Stimulated activated CD4-positive, alpha-beta T cell treated with anti-CD3 and anti-CD28 coated beads, Interleukin-15, amount 100 ng/mL, for 1 hour (primary cell): ENCODE measurements at places on chromosomes 13 and 19.

GRCh38 chr19:46674416-46675178, 13.6 kb upstream of the DACT3 start:
- no peak for DNase-seq

- DNase-seq = no peak
These were observed 27.7 kb downstream of the MLLT1 start for GRCh38 chr19:6252066-6252465.

- no peak for DNase-seq
These were observed 11.1 kb downstream of the LYL1 start for GRCh38 chr19:13091400-13092157.

DNA sequence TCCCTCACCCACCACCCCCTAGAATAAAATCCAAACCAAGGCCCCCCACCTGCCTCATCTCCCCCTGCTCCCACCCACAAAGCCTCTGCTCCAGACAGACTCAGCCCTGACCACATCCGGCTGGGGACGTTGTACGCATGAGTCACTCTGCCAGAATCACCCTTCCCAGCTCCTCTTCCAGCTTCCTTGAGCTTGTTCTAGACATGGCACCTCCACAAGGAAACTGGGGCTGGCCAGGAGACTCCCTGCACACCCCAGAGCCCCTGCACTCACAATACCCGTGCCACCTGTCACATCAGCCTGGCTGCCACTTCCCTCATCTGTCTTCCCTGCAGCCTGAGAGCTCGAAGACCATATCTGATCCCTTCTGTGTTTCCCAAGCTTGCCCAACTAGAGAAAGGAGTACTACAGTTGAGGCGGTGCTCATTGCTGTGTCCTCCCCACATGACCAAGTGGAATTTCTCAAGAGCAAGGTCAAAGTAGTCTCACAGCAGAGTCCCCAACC, 9.7 kb downstream of the DEDD2 start:
- DNase-seq = no peak

- DNase-seq = no peak
These were observed 216.2 kb downstream of the IRS2 start for GRCh38 chr13:109569958-109570711.

GRCh38 chr13:98488736-98489135, 88.2 kb downstream of the STK24 start:
- no peak for DNase-seq

DNA sequence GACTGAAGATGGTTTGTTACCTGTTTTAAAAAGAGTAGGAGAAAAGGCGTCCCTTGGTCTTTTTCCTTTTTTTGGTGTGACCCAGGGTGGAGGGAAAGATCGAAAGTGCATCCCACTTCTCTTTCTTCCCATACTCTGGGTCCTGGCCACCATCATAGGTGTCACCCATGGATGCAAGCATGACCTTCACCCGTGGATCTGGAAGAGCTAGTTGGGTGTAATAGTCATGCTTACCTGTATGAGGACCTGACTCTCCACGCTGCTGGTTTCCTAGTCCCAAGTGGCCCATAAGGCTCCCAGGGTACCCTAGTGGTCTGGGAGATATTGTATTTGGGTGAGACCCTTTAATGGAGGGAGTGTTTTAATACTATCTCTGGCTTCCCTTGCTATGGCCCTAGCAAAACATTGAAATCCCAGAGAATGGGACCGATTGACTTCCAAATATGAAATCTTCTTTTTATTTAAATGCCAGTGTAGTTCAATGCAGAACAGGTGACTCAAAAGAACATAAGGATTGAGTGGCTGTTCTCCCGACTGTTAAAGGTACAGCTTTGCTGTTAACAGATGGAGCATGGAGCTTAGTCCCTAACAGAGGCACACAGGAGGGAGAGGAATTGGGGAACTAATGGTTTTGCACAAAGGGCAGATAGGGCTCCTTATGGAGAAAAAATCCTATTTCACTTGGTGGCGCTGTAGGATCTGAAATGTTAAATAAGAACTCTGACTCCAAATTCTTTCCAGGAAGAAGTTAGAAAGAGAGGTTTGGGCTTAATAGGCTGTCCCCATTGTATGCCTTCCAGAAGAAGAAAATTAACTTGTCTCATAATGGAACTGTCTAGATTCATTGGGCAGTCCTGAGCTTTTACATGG, 7.0 kb upstream of the ZNF550 start:
- no peak for DNase-seq

- no peak for DNase-seq
These were observed 42.8 kb upstream of the CLDN10 start for GRCh38 chr13:95509521-95510310.

- no peak for DNase-seq
These were observed 321.8 kb downstream of the TEX29 start for GRCh38 chr13:111642156-111642767.

DNA sequence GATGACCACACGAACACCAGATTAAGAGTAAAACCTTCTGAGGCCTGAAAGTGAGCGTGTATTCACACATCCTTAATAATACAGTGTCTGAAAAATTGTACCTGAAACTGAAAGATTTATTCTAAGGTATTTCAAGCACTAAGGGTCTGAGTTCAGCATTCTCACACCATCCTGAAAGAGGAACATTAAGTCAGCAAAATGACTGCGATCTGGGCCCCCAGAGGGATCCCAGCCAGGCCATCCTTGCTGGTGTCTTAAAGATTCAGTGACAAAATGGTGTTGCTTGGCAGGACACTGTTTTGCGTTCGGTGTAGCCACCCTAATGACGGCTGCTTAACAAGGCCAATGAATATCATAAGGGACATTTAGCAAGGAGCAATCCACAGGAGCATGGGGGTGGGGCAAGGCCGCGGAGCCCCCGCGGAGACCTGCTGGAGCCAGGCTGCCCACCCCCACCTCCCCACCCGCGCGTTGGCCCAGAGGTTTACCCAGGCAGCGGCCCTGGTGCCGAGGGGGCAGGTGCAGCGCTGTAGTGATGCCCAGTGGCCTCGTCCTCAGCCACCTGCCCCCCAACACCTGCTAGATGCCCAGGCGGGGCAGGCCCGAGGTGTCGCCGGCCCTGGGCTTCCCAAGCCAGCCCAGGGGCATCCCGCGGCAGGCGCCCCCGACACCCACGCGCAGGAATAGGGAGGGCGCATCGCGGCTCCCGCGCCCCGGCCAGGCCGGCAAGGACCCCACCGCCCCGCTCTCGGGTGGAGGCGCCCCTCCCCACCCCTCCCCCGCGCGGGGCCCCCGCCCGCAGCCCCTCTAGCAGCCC, 742 bp downstream of the NALCN start:
- no peak for DNase-seq

DNA sequence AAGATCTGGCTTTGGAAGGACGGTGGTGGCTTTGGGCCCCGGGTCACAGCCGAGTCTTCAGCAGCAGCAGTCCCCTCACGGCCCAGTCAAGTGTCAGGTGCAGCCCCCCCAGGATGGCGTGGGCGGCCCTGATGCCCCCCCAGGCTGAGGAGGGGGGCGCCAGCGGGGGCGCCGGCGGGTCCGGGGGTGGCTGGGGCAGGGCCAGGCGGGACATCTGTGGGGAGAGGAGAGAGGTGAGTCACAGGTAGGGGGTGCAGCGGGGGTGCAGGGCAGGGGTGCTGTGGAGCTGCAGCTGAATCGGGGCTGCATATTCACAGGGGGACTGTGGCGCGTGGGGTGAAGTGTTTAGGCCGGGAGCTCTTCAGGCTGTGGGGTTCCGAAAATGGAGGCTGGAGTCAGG, 2.9 kb upstream of the GARIN5B start:
- DNase-seq = no peak

- no peak for DNase-seq
These were observed 9.6 kb upstream of the PRR19 start for GRCh38 chr19:42292042-42292960.

- no peak for DNase-seq
These were observed 97.3 kb downstream of the GGACT start for GRCh38 chr13:100491164-100491842.

- DNase-seq = no peak
These were observed 10.0 kb upstream of the CEACAM21 start for GRCh38 chr19:41566001-41566400.

GRCh38 chr13:76245920-76246319, 609.8 kb downstream of the LMO7 start:
- no peak for DNase-seq

GRCh38 chr19:13056052-13056660, 46.5 kb downstream of the LYL1 start:
- no peak for DNase-seq

DNA sequence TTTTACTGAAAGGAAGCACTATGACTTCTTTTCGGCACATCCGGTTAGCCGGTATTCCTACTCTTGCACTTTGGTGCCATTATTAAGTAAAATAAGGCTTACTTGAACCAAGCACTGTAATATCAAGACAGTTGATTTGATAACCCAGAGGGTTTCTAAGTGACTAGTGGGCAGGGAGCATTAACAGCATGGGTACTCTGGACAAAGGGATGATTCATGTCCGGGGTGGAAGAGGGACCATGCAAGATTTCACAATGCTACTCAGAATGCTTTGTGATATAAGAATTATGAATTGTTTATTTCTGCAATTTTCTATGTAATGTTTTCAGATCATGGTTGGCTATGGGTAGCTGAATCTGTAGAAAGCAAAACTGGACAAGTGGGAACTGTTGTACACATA, 282.1 kb downstream of the TDRD3 start:
- no peak for DNase-seq

DNA sequence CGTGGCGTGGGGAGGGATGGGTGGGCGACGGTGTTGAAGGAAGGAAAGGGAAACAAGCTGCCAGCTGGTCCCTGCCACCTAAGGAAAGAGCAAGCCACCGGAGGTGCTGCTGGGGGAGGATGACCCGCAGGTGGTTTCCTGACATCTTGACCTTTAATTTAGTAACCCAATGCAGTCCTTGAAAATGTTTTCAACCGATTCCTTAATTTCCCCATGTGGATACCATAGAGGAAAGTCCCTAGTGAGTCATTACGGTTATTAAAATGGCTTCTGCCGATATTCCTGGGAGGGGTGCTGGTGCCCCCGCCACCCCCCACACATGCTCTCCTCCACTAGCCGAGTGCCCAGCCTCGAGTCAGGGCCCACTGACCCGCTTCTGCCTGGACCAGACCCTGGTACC, 6.3 kb upstream of the ANKRD10 start:
- DNase-seq = no peak

DNA sequence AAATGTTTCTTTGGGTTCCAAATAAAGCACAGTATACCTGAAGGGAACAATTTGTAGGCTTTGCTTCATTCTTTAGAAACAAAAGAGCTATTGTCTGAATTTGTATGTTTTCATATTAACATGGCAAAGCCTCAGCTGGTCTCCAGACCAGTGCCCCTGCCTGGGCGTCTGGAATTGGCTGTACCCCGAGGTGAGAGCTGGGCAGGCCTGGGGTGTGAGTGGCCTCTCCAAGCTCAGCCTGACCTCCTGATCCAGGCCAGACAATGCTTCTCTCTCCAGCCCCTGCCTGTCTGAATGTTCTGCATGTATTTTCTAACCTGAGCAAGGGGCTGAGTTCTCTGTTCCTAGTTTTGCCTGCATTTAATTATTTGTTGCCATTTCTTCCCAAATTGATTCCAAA, 66.3 kb upstream of the MCF2L start:
- DNase-seq = no peak

GRCh38 chr13:44629465-44630183, 53.5 kb upstream of the TSC22D1 start:
- no peak for DNase-seq

DNA sequence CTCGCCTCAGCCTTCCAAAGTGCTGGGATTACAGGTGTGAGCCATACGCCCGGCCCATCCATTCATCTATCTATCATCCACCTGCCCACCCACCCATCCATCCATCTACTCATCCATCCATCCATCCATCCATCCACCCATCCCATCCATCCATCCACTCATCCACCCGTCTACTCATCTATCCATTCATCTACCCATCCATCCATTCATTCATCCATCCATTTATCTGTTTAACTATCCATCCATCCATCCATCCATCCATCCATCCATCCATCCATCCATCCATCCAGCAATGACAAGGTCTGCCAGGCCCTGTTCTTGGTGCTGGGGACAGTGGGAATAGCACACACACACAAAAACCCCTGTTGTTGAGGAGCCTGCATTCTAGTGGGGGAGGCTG, 4.5 kb downstream of the VAV1 start:
- no peak for DNase-seq

DNA sequence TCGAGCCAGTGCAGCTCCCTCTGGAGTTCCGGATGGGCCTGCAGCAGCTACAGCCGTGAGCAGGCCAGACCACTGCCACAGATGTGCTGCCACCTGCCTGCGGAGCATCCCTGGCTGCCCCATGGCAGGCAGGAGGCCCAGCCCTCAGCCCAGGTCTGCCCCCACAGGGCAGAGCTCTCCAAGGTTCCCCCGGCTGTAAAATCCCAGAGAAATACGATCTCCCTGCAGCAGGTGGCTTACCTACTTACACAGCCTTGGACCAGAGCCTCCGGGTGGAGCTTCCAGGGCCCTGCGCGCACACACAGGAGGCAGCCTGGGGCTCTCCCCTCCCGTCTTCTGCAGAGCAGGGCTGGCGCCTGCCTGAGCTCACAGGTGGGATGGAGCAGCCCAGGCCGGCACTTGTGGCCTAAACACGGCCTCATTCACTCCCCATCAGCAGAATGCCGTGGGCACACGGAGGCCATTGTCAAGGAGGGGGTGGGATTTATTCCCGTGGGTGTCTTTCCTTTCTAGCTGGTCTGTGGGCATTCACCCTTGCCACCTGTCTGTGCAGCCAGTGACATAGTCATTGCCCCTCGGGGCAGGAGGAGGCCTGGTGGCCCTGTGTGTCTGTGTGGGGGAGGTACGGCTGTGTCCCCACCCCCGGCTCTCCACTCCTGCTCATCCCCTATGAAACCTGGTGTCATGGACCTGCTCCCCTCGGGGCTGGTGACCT, 118.0 kb downstream of the KDM4B start:
- DNase-seq = no peak

- no peak for DNase-seq
These were observed 59.0 kb downstream of the WDFY2 start for GRCh38 chr13:51643105-51643881.

DNA sequence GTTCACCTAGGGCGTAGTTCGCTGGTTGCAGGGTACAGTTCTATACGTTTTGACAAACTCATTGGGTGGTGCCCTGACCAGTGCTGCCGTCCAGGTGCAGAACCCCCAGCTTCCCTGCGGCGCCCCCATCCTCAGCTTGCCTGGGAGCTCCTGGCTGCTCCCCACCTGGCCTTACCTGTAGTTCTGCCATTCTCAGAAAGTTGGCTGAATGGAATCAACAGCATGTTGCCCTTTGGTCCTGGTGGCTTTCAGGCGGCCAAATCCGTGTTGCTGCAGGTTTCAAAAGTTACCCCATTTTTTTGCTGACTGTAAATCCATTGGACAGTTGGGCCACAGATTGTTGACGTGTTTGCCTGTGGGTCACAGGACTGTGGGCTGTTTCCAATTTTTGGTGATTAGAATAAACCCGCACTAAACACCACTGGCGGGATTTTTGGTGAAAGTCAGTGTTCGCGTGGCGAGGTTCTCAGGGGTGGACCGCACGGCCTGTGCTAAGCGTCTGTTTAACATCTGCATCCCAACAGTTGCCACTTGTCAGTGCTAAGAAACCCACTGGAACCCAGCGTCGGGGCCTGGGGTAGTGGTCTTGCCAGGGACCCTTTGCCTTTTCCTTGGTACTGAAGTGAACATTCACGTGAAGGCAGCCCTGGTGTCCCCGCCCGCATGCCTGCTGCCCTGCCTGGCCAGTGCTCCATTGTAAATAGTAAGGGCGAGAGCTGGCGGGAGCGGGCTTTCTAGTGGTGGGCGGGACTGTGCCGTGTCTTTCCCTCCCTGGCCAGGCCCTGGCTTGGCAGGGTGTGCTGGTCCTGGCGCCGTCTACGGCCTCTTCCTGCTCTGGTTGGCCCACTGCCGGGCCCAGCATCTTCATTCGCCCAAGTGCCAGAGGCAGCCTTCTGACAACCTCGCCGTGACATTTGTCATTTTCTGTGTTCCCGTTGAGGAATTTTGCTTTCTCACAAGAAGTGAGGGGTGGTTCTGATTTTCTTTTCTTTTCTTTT, 3.3 kb downstream of the DOT1L start:
- no peak for DNase-seq
